ENCODE measurements at places on chromosomes 13 and 19.

DNA sequence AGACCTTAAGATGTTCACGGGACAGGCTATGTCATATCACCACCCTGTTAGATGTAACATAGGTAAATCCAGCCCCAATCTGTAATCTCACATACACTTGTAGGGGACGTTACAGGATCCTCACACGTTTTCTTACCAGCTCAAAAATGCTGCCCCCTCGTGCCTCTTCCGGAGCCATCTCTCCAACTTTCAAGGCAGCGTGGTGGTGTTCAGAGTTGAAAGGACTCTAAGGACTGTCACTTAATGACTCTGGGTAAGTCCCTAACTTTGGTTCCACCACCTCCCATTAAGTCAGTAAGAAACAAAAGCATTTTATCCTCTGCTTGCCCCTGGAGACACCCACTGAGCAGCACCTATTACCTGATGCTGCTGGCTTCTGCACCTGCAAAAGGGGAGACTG is 4.4 kb downstream of the MED26 start:
- no peak for DNase-seq

DNA sequence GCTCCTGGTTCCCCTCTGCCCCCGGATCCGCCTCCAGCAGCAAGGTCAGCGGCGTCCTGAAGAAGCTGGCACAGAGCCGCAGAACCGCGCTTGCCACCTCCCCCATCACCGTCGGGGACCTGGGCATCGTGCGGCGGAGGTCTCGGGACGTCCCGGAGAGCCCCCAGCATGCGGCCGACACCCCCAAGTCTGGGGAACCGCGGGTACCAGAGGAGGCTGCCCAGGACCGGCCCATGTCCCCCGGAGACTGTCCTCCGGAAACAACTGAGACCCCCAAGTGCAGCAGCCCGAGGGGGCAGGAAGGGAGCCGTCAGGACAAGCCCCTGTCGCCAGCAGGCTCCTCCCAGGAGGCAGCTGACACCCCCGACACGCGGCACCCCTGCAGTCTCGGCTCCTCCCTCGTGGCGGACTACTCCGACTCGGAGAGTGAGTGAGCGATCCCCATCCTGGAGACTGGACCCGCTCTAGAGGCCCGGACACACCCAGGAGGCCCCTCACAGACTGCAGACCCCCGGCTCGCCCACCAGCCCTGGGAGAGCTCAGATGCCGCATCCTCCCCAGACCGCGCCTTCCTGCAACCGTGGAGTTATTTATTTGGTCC is 1.6 kb upstream of the MRI1 start:
- no peak for DNase-seq

DNA sequence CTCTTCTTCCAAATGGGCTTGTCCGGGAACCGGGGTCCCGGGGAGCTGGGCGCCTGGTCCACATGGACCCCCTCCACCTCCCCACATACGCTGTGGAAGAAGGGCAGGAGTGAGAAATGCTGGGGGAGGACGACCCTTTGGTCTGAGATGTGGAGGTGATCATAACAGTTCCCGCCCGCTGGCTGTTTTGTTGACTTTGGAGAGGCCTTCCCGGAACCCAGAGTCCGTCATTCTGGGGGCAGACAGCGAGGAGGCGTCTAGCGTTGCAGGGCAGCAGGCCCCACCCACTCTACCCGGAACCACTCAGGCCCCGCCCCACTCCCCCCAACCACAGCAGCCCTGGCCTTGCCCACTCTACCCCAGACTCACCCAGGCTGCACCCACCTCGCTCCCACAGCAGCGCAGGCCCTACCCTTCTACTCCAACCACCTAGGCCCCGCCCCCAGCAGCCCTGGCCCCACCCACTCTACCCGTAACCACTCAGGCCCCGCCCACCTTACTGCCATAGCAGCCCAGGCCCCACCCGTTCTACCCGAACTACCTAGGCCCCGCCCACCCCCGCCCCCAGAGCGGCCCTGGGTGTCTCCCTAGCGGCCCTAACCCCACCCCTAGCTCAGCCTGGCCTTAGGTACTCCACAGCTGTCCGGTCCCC is 7.1 kb downstream of the GPR108 start:
- DNase-seq, result no peak

DNA sequence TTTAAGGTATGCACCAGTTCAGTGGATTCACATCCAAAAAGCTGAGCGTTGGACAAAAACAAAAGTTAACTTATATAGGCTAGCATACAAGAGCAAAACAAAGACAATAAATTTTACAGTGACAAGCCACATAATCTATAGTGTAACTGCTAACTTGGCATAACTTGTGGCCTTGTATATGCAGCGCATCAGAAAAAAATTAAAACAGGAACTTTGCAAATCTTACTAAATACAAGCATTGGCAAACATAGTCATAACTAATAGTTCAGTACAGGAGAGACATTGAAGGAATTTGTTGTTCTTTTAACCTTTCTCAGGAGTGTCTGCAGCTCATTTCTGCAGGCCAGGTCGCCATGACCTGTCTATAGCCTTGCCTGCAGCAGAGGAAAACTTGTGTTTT is 54.6 kb downstream of the OR10H4 start:
- DNase-seq, result no peak

DNA sequence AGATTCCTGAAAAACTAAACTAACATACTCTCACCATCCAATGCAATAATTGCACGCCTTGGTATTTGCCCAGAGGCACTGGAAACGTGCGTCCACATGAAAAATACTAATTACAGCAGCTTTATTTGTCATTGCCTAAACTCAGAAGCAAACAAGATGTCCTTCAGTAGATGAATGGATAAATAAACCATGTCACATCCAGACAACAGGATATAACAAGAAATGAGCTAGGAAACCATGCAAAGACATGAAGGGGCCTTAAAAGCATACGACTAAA is 25.0 kb downstream of the ELL start:
- no peak for DNase-seq

- DNase-seq, result no peak
Measured at GRCh38 chr13:43687038-43687437, 99.7 kb downstream of the ENOX1 start.

DNA sequence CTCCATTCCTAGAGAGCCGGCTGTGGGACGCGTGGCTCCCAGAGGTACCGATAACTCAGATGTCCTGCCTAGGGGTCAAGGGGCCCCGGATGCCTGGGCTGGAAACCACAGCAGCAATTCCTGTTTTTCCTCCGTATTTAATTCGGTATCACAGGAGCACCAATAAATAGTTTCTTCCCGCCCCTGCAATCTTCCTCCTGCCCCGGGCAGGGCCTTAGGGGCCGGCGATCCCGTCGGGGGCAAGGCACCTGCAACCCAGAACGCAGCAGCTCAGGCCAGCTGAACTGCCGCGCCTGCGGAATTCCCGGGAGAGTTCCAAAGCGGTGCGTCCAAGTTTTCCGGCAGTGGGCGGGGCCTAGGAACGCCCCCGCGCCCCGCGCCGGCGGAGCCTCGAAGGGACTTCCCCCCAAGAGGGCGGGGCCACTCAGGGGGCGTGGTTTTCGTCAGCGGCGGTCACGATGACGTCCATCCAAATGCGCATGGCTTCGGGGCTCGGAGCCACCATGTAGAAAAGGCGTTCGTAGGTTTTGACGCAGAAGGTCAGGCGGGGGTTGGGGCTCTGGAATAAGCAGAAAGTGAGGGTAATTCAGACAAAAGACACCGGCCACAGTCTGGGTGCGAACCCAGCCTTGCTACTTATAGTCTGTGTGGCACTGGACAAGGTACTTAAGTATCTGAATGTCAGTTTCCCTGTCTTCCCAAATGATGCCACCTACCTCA is 9.7 kb upstream of the LYPD3 start:
- DNase-seq, result peak; percentile 89

DNA sequence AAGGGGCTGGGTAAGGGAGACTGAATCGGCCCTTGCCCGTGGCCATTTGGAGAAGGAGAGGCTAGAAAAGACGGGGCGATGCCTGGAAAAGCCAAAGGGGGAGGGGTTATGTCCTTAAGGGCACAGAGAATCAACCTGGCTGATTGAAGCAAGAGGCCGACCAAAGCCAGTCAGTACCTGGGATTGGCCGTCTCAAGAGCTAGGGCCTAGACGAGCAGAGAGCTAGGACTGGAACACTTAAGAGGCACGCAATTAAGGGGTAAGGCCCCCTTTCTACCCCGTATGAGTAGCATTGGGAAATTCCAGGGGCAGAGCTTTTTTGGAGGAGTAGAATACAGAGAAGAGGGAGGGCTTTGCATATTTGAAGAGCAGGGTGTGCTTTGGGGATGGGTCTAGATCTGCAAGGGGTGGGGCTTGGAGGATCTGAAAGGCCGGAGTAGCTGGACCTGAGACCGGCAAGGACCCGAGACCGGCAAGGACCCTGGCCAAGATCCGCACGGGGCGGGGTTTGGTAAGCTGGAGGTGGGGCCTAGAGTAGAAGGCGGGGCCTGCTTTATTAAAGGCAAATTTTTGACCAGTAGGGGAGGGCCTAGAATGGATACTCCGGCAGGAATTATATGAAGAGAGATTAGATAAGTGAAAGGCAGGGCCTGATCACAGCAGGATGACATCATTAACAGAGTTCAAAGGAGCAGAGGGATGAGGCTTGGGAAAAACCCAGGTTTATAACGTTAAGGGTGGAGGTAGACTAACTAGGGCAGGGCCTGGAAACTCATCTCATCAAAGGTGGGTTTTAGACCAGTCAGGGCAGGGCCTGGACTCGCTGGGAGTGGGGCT is 10.7 kb upstream of the CACNG6 start:
- DNase-seq, result no peak
